ENCODE measurements at places on chromosomes 16 and 17.

DNA sequence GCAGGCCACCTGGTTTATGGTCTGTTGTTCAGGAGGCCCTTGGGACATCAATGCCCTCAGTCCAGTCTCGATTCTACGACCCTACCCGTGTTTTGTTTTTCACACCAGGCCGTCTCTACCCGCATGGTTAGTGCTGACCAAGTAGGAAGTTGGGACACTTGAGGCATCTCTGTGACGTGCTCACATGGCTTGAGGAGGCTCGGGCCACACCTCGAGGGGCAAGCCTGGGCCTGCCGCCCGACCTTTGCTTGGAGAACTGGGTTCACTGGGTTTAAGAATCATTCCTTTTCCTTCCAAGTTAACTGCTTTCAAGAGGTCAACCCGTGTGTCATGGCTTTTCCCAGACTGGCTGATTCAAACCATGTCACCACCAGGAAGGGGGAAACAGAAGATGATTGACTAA, 86.8 kb downstream of the CMIP start:
- no peak for DNase-seq

GRCh38 chr16:68375801-68376536, 65.2 kb downstream of the PRMT7 start:
- DNase-seq, result no peak

DNA sequence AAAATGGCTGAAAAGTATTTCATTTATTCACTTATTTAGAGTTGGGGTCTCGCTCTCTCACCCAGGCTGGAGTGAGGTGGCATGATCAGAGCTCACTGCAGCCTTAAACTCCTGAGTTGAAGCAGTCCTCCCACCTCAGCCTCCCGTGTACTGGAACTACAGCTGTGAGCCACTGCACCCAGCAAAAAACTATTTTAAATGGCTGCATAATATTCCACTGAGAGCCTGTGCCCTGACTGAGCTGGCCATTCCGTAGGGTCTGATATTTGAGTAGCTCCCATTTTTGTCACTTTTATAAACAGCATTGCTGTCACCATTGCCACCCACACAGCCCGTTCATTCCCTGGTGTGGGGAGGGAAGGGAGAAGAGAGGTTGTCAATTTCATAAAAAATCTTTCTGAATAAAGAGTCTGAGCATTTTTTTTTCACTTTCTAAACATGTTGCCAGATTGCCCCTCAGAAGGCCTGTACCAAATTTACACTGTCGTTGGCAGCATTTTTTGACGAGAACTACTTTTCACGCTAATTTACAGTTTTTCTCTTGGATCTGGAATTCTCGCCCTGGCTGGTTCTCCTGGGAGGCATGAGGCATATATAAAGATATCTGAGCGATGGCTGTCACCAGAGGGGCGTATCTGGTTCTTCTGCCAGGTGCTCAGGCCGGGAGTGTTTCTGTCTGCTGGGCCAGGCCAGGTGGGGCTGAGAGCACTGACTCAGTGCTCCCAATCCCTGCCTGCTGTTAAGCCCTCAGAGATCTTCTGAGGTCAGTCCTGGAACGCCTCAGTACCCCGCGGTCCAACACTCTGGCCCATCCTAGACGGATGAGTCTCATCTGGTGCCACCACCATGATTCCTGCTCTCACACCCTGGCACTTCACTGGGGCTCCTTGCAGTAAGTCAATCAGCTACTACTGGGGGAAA, 7.2 kb upstream of the KIFC3 start:
- DNase-seq, result no peak

GRCh38 chr17:56185491-56186221, 32.4 kb downstream of the ANKFN1 start:
- no peak for DNase-seq

GRCh38 chr16:75566758-75567255, 628 bp downstream of the GABARAPL2 start:
- no peak for DNase-seq

DNA sequence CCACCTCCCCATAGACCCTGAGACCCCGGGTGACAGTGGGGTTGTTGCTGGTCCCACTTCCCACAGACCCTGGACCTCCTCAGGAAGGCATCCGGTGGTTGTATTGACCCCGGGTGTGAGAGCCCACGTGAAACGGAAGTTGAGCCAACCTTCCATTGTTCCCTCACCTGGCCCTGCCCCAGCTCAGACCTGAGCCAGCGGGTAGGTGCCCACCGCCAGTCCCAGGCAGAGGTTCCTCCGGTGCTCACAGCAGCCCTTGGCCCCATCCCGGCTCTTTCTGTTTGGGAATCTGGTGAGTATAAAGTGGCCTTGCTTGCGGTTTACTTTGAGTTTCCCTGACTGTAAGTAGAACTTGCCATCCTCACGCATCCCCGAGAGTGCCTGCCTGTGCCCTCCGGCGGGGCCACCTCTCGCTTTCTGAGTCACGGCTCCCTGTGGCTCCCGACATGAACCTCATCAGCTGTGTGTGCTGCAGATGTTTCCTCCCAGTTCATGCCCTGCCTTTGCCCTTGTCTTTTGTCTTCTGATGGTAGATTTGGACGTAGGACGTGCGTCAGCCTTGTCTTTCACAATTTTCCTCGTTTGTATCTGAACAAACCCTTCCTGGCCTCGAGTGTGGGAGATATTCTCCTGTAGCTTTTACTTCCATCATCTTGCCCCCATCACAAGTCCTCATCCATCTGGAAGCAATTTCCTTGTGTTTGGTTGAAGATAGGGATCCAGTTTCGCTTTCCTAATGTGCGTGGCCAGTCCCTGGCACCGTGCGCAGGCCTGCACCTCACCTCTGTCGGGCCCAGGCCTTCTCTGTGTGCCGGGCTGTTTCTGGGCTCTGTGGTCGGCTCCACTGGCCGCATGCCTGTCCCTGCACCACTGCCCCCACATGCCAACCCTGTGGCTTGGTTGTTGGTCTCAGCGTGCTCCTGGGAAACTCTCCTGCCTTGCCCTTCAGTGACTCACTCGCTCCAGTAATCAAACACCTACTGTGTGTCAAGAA, 76.0 kb downstream of the METRNL start:
- DNase-seq, result no peak

GRCh38 chr17:75684924-75685323, 17.8 kb downstream of the SAP30BP start:
- peak; percentile 27 for DNase-seq

DNA sequence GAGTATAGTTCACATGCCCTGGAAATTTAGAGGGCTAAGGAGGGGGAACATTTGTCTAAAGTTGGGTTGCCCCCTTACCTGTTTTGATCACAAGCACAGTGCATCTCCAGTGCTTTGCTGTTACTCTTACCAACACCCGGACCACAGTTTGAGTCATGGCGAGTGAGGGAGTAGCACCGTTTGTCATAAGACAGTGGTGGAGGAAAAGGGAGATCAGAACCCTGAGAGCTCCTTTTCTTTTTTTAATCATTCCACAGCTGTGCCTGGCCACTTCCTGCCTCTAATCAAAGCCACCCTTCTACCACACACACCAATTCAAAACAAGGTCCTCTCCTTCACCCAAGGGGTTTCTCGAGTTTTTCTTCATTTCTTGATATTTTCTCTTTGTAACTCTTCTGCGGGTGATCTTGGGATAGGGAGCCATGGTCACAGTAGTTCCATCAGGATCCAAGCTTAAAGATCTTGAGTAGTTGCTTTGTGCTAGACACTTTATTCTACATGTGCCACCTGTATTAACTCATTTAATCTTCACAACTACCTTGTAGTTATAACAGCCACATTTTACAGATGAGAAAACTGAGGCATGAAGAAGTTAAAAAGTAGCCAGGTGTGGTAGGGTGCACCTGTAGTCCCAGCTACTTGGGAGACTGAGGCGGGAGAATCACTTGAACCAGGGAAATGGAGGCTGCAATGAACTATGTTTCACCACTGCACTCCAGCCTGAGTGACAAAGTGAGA, 5.0 kb upstream of the MYL4 start:
- no peak for DNase-seq

DNA sequence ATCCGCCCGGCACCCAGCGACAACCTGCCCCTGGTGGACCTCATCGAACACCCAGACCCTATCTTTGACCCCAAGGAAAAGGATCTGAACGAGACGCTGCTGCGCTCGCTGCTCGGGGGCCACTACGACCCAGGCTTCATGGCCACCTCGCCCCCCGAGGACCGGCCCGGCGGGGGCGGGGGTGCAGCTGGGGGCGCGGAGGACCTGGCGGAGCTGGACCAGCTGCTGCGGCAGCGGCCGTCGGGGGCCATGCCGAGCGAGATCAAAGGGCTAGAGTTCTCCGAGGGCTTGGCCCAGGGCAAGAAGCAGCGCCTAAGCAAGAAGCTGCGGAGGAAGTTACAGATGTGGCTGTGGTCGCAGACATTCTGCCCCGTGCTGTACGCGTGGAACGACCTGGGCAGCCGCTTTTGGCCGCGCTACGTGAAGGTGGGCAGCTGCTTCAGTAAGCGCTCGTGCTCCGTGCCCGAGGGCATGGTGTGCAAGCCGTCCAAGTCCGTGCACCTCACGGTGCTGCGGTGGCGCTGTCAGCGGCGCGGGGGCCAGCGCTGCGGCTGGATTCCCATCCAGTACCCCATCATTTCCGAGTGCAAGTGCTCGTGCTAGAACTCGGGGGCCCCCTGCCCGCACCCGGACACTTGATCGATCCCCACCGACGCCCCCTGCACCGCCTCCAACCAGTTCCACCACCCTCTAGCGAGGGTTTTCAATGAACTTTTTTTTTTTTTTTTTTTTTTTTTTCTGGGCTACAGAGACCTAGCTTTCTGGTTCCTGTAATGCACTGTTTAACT, 1.0 kb downstream of the NOG start:
- DNase-seq, result no peak

DNA sequence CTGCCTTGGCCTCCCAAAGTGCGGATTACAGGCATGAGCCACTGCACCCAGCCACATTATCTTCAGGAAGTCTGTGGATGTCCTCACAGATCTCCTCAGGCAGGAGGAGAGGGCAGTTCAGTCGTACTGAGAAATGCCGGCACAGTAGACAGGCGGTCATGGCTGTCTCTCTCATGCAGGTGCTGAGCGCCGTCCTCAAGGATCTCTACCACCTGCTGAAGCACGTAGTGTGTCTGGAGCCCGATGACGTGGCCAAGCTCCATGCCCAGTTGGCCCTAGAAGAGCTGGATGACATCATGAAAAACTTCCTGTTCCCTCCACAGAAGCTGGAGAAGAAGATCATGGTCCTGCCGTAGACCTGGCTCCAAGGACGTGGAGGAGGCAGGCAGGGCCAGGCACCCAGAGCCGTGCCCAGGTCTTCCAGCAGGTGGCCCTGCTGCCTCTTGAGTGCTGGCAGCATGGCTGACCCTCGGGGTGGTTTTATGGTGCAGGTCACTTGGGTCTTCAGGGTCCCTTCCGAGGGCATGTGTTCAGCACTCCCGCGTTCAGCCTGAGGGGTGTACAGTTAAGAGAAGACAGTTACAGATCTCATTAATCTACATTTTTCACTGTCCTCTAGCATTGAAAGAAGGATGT, 22.0 kb upstream of the HAS3 start:
- no peak for DNase-seq

DNA sequence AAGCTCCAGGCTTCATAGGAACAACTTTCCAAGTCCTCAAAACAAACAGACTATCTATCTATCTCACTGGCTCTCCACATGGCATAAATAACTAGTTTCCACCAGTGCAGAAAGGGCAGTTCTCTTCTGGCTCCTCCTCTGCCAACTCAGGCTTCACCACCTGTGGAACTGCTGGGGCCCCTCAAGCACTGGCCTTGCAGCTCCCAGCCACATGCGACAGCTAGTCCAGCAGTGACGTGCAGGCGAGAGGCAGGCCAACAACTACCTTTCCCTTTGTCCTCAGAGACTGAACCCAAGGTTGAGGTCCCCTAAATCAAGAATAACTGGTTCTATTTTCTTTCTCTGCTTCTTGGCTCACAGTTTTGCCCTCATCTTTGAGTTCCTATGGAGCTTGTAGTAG, 137.6 kb downstream of the AATF start:
- DNase-seq, result no peak

DNA sequence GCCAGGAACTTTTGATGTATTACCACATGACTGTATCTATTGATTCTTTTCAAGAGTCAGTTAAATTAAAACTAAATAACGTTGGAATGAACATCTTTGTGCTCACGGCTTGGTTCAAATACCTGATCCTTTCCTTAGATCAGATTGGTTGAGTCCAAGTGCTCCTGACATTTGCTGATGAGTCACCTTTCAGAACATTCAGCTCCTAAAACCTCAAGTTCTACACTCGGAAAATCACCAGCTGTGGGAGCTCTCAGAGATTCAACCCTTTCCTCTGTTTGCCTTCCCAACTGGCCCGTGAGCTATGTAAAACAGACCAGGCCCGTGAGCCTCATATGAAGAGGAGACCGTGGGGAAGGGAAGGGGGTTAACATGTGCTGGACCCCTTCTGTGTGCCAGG, 68.1 kb downstream of the RTN4RL1 start:
- DNase-seq, result no peak

- no peak for DNase-seq
Observed at GRCh38 chr16:78679546-78679945, 580.1 kb downstream of the WWOX start.

GRCh38 chr17:17492085-17492484, 4.1 kb downstream of the RASD1 start:
- DNase-seq, result no peak

- DNase-seq, result peak; percentile 65
Observed at GRCh38 chr17:49694847-49695697, 12.7 kb downstream of the SLC35B1 start.

- DNase-seq, result no peak
Observed at GRCh38 chr17:61152898-61153297, 246.7 kb upstream of the TBX2 start.

DNA sequence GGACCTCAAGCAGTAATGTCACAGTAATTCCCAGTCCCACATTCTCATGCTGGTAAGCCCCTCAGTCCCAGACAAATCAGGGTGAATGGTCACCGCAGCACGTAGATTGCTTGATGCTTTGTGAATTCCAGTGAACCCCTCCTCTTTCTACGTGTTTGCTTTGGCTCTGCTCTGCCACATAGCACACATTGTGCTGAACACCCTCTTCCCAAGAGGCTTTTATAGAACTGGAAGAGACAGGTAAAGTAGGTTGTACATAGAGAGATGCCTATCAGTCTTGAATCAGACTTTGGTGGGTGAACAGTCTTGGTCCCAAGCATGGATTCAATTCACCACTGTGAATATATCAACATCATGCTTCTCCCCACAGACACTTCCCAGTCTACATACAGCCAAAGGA, 579 bp upstream of the KRTAP9-6 start:
- DNase-seq, result no peak

- DNase-seq, result no peak
Observed at GRCh38 chr16:12087901-12088421, 111.4 kb downstream of the SNX29 start.

- DNase-seq, result no peak
Observed at GRCh38 chr17:31692027-31692426, 167.0 kb downstream of the COPRS start.

- DNase-seq, result no peak
Observed at GRCh38 chr16:2598723-2599122, 60.9 kb downstream of the PDPK1 start.

DNA sequence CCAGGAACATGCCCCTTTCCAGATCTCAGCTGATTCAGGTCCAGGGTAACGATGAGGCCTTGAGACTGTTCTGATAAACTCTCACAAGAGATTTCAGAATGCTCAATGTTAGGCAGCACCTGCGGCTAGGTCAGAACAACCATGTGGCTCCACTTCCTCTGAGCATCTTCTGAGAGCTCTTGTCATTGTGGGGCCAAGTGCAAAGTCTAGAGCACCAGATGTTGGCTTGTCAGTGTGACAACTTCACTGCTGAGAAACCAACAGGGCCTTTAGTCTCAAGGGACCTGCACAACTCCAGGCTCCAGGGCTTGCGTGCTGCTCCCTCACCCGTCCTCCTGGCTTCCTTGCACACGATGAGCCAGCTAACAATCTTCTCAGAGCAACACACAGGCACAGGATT, 29.0 kb downstream of the FCSK start:
- DNase-seq, result no peak

- no peak for DNase-seq
Observed at GRCh38 chr16:66905633-66906539, 12.8 kb downstream of the CDH16 start.
